ENCODE measurements at places on chromosomes 7 and 10.
A peak's percentile ranks its signal among the peaks of the same experiment; 100 is the strongest.

DNA sequence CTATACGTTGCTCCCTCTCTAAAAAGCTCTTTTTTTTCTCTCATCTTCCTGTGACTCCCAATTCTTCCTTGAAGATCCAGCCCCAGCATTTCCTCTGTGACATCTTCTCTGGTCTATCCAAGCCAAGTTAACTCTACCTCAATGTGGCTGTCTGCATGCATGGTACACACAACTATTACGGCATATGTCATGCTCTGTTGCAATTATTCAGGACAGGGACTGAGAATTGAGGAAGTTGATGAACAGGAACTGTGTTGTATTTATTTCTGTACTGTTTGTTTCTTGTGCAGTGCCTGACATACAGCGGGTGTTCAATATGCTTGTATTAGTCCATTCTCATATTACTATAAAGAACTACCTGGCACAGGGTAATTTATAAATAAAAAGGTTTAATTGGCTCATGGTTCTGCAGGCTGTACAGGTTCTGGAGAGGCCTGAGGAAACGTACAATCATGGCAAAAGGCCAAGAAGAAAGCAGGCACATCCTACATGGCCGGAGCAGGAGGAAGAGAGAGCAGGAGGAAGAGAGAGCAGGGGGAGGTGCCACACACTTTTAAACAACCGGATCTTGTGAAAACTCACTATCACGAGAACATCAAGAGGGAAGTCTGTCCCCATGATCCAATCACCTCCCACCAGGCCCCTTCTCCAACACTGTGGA is 6.3 kb downstream of the TRPV5 start:
- DNase-seq = peak; percentile 73

GRCh38 chr7:48046458-48046857 is 11.1 kb downstream of the C7orf57 start:
- peak; percentile 20 for DNase-seq

DNA sequence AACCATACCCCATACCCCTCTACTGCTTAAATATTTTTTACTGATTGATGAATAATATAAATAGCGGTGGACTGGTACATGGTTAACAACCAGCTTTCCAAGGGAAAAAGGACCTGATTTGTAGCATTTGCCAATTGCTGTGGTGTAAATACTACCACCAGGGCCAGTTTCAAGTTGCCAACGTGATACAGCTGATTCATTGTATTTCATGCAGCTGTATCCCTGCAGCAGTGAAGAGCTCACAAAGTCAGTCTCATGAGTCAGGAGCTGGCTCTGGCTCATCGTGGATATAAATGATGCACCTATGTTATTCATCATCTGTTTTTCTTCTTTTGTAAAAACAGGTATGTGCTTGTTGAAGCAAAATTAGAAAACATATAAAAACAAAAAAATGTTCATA is 15.2 kb downstream of the CALML5 start:
- no peak for DNase-seq

DNA sequence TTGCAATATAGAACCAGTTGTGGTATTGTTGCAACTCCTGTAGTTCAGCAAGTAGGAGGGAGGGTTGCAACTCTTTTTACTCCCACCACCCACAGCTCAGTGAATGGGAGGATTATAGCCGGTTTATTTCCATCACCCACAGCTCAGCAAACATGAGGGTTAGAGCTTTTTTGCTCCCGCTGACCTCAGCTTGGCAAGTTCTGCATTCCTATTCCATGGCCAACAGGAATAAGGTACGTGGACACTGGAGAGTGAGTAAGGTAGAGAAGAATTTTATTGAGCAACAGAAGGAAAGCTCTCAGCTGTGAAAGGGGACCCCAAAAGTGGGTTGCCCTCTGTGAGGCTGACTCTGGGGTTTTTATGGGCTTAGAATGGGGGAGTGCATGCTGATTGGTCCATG is 167.1 kb upstream of the SMIM30 start:
- DNase-seq = no peak

DNA sequence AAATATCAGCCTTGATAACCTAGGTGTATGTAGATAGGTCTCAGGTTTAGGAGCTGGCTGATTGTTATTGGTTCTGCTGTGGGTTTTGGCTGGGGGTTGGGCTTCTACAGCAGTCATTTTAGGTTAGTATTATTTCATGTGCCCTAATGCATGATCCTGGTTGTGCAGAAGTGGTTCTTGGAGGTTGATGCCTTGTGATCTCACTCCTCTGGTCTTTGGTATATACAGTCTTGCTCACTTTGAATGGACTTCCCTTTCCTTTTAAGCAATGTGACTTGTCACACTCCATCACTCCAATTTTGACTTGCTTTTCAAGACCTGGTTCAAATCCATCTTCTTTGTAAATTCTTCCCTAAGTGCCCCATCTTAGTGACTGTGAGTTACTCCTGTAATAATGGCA is 188.9 kb downstream of the LRMDA start:
- DNase-seq = no peak

- no peak for DNase-seq
Measured at GRCh38 chr7:16067711-16068110, 353.6 kb downstream of the CRPPA start.

DNA sequence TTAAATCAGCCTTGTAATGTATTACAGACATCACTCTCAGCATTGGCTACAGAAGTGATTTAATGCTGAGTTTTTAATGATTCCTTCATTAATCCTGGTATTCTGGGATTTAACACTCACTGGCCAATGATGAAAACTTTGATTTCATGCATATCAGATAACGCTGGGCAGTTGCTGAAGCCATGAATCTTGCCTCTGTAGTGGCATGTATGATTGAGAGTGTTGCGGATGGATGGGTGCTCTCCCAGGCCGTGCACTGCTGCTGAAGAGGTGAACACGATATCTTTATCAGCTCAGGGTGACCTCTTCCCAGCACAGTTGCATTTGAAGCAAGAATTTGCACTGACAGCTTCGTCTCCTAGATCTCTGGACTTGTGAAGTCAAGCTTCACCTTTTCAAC is 168.7 kb downstream of the LRRC4 start:
- no peak for DNase-seq

Measured in hematopoietic multipotent progenitor cell treated with erythropoietin and hydrocortisone succinate and interleukin-3 and kit ligand, for 4 days (in vitro differentiated cells).